ENCODE measurements at places on chromosomes 7 and 10.

DNA sequence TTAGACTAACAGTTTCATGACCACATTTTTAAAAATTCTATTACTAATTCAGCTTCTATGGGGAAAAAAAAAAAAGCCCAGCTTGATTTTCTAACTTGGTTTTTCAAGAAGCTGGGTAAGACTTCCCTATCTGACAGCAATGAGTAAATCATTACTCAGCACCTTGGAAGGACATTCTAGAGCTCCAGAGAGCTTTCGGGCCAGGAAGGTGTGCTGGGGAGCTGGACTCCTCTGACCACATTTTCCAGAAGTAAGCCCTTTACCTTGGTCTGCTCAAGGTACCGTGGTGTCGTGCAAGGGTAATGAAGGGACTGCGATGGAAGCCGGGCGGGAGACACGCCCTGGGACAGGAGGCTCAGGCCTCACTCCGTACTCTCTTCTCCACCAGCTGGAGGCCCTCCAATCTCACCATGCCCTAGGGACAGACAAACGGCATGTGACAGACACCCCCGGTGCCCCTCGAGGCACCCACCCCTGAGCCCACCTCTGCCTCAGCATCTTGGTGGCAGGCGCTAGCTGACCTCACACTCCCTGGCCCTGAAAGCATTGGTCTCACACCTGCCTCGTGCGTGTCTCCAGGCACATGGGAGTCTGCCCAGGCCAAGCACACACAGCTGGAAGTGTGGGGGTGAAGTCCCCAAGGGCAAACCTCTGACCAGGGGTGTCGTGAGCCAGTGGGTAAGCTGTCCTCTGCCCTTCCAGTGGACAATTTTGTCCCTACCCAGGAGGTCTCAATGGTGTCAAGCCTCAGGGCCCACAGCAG is 152.1 kb downstream of the OAT start:
- DNase-seq, result no peak

DNA sequence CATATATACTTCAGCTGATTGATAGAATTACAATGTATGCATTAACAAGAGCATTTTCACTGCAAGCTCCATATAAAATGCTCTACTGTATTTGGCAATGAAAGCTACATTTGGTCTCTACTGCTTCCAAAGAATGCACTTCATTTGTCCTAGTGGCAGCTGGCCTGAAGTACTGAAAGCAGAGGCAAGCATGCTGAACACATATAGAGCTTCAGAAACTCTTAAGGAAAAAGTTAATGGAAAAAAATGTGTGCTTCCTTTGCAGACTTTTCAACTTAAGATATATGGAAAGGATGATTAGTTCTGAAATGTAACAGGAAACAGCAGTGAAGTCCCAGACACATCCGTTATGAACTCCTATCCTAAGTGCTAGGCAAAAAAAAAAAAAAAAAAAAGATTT is 537.1 kb upstream of the POM121L12 start:
- DNase-seq, result no peak

- DNase-seq, result no peak
These were observed 61.9 kb upstream of the EBF3 start for GRCh38 chr10:130025811-130026485.

DNA sequence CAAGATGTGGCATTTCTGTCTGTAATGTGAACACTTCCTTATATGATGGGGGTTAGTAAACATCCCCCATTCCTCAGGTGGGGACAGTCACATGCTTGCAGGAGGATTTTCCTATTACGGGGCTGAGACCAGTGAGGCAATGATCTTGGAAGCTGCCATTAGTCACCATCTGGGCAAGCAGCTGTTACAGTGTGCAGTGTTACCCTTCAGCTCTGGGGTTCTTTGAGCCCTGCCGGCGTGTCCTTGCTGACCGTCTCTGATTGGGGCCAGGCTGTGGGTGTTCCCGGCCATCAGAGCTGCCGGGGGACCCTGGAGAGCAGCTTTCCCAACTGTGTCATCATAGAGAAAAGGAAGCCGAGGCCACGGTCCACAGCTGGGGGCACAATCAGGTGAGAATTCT is 126.8 kb upstream of the FAM20C start:
- DNase-seq, result no peak

GRCh38 chr7:75992083-75992755 is 2.2 kb downstream of the TMEM120A start:
- DNase-seq, result no peak

- no peak for DNase-seq
These were observed 2.1 kb downstream of the ADK start for GRCh38 chr10:74153123-74153522.

DNA sequence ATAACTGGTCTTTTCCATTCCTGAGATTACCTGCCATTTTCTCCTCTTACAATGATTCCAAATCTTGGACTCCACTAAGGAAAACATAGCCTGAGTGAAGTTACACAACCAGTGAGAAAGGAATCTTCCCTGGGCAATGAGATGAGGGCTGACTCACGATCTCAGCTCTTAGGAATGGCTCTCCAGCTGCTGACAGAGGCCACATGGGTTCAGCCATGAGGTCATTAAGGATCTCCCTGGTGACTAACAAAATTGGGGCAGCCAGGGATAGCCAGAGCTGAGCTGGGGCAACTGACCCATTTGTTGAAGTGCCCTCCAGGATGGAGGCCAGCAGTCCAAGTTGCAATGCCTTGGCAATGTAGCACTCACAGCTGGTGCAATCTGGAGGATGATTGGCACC is 78.7 kb upstream of the MKLN1 start:
- DNase-seq, result no peak

- no peak for DNase-seq
These were observed 88.0 kb downstream of the PLXDC2 start for GRCh38 chr10:19904202-19904661.

- DNase-seq, result no peak
These were observed 97.5 kb downstream of the UNCX start for GRCh38 chr7:1329966-1330800.

- DNase-seq, result no peak
These were observed 74.9 kb upstream of the OGDHL start for GRCh38 chr10:49837051-49837478.

DNA sequence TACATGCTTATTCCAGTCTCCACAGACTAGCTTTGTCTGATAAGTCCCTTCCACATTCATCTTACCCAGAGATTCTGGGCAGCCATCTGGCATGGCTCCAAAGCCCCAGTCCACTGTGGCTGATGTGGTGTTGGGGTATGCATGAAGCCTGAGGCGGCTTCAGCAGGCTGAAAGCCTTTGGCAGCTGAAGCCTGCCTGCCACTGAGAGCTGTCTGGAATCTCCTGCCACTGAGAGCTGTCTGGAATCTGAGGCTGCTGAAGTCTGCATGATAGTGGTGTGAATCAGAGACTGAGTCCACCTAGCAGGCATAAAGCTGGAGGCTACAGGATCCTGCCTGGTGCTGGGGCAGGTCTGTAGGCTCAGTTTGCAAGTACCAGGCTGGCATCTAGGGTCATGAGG is 87.1 kb downstream of the DYNC1I1 start:
- no peak for DNase-seq

DNA sequence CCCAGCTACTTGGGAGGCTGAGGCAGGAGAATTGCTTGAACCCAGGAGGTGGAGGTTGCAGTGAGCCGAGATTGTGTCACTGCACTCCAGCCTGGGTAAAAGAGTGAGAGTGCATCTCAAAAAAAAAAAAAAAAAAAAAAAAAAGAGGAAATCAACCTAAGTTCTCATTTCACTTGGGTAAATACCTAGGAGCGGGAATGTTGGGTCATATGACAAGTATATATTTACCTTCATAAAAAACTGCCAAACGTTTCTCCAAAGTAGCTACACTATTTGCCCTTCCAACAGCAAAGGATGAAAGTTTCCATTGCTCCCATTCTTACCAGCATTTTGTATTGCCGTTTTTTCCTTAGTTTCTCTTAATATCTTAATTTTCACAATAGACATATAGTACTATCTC is 9.8 kb downstream of the P4HA1 start:
- no peak for DNase-seq

- no peak for DNase-seq
These were observed 208.9 kb downstream of the TMEM26 start for GRCh38 chr10:61244261-61244775.

DNA sequence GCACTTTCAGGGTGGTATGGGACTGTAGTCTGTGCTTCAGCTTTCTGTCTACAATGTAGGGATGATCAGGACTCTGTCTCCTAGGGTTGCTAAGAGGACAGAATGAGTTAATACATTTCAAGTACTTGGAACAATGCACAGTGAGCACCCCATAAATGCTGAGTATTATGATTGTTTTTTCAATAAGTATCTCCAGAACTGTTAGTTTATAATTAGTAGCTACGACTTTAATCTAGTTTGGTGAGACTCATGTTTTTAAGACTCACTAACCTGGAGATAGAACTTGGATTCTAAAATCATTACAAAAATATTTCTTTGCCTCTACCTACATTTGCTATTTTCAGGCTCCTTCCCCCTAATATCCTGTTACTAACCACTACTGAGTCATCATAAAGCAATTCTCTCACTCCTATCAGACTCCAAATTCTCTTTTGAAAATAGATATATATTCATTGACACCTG is 95.3 kb downstream of the CPED1 start:
- DNase-seq, result no peak

DNA sequence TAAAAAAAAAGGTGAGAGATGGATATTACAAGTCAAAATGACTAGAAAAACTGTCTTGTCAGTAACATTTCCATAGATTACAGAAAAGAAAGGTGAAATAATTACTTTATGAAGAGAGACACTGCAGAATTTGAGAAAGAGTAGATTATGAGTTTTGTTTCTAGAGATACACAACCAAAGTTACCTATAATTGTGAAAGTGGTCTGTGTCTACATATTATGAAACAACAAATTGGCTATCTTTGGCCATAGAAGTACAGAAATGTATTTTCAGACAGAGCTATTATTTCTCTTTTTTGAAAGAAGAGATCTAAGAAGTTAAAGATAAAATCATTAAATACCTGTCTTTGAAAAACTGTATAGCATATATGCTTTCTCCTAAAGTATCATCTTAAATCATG is 30.1 kb downstream of the KCND2 start:
- DNase-seq, result no peak

- DNase-seq, result no peak
These were observed 65.4 kb downstream of the CFAP46 start for GRCh38 chr10:132876993-132877431.

GRCh38 chr10:64379898-64380297 is 858.7 kb downstream of the REEP3 start:
- DNase-seq, result no peak

- no peak for DNase-seq
These were observed 5.7 kb upstream of the PRR15 start for GRCh38 chr7:29557954-29558353.

All from stimulated activated CD4-positive, alpha-beta T cell treated with anti-CD3 and anti-CD28 coated beads, Interleukin-2, amount 100 ng/mL, for 24 hours (primary cell).